NCI-H1417 (cell line): ENCODE measurements at places on chromosomes 5 and 9.
A peak's percentile ranks its signal among the peaks of the same experiment; 100 is the strongest.

DNA sequence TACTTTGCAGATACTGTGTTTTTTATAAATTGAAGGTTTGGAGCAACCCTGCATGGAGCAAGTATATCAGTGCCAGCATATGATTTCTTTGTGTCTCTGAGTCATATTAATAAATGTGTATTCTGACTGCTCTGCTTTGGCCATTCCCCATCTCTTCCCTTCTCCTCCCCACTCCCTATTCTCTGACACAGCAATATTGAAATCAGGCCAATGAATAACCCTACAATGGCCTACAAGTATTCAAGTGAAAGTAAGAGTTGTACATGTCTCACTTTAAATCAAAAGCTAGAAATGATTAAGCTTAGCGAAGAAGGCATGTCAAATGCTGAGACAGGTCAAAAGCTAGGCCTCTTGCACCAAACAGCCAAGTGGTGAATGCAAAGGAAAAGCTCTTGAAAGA, 82.2 kb upstream of the TLX3 start:
- no peak for DNase-seq

DNA sequence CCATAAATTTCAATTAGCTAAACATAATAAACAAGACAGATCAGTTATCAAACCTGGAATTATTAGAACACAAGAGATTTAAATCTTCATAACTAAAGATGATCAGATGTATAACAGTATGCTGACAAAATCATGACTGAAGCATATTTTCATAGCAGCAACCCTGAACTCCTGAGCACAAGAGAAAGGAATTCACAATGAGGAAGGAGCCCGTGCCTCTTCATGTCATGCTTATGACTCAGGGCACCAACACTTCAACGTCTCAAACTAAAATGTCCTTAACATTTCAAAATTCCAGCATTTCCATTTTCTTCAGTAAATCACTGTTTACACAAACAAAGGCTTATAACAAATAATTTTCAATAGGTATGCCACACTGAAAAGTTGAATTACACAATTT, 6.7 kb downstream of the AP3B1 start:
- no peak for DNase-seq

DNA sequence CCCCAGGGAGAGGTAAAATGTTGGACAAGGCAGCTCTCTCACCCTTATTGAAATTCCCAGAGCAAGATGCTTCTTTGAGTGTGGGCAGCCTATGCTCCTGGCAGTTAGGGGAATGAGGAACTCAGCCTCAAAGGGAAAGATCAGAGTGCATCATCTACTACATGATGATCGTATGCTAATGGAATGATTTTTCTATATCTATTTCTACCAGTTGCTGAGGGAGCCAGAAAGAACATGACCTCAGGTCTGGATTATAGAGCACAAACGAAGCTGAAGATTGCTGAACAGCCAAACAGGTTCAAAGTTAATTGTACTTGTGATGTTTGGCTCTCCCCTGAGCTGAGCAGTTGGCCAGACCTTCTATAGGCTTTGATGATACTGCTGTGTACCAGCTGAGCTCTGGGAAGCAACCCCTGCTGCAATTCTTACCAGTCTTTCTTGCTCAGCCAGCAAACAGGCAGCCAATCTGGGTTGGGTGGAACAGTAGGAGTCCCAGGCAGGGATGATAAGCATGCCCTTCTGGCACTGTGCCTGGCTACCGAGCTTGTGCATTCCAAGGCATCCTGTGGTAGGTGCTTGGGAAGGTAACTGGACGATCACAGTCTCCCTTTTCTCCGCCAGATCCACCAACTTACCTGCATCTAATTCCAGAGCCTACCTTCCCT, 10.3 kb upstream of the FBXL7 start:
- no peak for DNase-seq

DNA sequence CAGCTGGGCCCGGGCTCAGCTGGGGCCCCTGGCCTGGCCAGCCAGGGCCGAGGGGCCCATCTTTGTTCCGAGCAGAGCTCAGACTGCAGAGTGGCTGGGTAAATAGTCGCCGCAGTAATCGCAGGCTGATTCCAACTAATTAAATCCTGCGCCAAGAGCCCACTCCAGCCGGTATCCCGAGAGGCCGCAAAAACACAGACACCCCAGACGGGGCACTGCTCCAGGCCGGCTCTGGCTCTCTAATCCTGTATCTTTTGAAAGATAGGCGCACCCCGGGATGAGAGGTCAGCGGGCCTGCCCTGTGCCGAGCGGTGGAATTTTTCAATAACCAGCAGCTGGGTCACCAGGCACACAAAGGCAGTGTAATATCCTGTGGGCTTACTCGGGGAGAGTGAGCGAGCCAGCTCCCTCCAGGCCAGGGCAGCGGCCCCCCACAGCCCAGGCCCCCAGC, 57.7 kb downstream of the LMX1B start:
- peak; percentile 62 for DNase-seq

- DNase-seq: no peak
Observed at GRCh38 chr5:40410231-40410861, 269.4 kb upstream of the PTGER4 start.

GRCh38 chr9:85964949-85965348, 24.0 kb downstream of the NAA35 start:
- DNase-seq: no peak

- no peak for DNase-seq
Observed at GRCh38 chr5:76155536-76155935, 72.4 kb downstream of the SV2C start.

- no peak for DNase-seq
Observed at GRCh38 chr5:77168161-77168878, 42.2 kb upstream of the PDE8B start.

GRCh38 chr9:136239135-136239982, 6.3 kb downstream of the QSOX2 start:
- DNase-seq: peak; percentile 93

DNA sequence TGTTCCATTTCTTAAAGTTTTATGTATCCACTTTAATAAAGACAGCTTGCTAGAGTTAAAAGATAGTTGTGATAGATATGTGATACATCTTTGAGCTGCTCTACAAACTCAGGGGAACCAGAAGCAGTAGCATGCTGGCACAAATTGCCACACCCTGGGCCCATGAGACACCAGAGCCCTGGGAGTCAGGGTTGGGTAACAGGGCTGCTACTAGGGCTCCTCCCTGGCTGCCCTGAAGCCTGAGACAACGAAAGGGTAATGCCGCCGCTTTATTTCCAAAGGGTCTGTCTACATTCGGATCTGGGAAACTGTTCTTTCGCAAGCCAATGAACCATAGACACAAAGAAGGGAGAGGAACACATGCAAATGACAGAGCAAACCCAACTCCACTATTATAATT, 29.2 kb downstream of the PTPN3 start:
- no peak for DNase-seq

DNA sequence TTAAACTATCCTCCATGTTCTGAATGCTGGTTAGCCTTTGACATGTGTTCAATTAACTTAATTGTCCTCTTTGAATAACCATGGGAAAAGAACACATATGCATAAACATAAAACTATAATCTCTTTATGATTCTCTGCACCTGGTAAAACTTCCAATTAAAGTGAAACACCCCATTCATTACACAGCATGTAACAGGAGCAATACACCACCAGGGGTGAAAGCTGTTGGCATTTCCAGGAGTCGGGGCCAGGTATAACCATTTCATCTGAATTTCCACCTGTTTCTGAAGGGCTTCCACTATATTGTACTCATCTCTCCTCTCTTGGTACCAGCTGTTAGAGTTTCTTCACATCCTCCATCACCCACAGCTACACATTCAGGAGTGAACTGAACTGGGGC, 303.8 kb downstream of the EDIL3 start:
- peak; percentile 85 for DNase-seq

DNA sequence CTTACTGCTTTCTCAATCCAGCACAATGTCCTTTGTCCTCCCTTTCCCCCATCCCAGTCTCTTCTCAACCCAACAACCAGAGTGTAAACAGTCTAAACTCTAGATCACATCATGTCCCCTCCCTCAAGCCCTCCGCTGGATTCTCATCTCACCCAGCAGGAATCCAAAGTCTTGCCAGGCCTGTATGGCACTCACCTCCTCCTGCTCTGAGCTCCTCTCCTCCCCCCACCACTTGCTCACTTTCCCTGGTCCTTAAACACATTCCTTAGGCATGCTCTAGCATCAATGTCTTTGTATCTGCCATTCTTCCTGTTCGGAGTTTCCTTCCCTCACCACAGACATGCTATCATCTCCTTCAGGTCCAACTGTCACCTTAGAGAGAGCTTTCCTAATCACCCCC, 78.8 kb downstream of the NIPSNAP3B start:
- DNase-seq: no peak

DNA sequence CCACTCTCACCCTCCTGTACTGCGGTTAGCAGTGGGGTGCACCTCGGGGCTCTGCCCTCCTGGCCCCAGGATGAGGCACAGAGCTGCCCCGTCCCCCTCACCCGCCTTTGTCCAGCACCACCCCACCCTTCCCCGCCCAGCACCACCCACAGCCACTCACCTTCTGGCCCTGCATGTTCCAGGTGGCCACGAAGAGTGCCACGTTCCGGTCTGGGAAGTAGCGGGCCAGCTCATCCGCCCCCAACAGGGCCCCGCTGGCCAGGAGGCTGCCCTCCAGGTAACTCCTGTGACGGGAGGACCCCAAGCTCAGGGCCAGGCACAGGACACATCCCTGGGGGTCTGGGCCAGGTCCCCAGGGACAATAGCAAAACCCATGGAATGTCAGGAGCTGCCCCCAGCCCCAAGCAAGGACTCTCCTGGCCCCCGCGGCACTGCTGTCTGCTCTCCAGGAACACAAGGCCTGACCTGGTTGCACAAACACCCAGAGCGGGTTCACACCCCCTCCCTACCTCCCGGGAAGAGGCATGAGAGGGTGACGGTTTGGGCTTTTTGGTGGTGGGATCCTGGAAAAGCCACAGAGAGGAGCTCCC, 5.0 kb downstream of the INPP5E start:
- no peak for DNase-seq

- DNase-seq: no peak
Observed at GRCh38 chr5:156834916-156835315, 15.2 kb upstream of the PPP1R2B start.

GRCh38 chr9:114184071-114184470, 28.7 kb downstream of the COL27A1 start:
- DNase-seq: no peak

- peak; percentile 57 for DNase-seq
Observed at GRCh38 chr9:20640331-20641187, 18.3 kb upstream of the MLLT3 start.

DNA sequence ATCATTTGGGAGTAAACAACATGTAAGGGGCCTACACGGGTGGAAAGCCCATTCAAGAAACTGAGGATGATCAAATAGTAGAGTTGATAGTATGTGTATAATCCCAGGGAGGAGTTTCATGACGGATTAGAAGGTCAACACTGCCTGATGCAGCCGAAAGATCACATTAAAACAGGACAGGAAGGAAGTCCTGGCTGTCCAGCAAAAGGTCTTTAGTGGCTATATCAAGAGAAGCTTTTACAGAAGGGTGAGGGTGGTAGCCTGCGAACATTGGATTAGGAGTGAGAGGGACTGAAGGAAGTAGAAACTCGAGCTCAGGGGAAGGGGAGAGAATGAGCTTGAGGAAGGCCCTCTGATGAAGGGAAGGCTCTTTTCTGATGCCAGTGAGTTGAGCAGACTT, 36.0 kb downstream of the DOCK8 start:
- no peak for DNase-seq

GRCh38 chr9:130254747-130255630, 10.6 kb upstream of the HMCN2 start:
- DNase-seq: peak; percentile 76

DNA sequence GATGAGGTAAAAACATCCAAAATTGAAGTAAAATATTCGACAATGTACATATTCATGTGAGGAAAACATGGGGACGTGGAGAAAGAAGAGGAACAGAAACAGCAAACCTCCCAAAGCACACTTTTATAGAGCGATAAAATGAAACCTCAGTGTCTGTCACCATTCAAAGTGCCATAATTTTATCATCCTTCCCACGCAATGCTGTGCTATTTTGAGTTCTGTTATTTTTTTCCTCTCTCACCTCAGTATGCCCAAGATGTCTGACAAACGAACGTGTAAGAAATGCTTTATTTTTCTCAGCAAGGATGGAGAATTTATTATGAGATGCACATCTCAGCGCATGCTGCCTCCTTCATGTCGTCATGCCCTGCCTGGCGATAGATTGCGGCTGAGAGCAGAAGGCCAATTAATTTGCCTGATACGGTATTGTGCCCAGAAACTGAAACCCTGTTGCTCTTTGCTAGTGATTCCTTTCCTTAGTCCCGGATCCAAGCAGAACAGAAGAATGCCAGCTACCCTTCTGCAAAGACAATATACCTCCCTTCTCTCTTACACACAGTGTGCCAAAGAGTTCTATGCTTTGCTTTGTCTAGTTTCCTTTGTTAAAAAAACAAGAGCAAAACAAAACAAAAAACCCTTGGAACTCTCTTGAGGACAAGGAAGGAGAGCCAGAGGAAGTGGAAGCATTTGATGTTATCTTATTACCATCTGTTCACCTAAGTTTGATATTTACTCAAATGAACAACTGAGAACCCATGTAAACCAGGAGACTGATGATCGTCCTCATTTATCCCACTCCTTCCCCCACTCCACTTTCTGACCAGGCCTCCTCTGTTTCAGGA, 192.4 kb downstream of the SEMA6A start:
- no peak for DNase-seq

DNA sequence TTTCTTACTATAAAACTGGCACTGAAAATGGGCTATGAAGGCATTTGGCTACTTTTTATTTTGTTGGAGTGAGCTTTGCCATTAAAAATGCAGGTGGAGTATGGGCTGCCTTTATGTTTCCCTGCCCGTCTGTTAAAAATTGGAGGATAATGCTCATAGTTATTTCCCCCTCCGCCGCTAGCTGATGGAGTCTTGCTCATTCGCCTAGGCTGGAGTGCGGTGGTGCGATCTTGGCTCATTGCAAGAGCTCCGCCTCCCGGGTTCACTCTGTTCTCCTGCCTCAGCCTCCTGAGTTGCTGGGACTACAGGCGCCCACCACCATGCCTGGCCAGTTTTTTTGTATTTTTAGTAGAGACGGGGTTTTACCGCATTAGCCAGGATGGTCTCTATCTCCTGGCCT, 8.6 kb downstream of the G3BP1 start:
- no peak for DNase-seq

DNA sequence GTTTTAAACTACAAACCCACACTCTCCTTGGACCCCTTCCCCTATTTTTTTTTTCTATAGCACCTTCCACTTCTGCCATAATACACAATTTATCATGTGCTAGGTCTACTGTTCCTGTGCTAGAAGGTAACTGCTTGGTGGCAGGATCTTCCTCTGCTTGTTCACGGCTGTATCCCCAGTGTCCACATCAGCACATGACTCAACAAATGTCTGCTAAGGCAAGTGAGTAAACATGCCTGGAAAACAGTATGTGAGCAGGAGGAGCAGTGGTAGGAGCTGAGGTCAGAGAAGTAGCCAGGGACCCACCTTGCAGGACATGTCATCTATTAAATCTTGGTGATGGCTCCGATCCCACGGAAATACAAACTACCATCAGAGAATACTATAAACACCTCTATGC, 79.4 kb downstream of the AUH start:
- DNase-seq: no peak

GRCh38 chr5:88509403-88509802, 240.8 kb upstream of the TMEM161B start:
- peak; percentile 8 for DNase-seq

- no peak for DNase-seq
Observed at GRCh38 chr5:140391312-140391711, 10.3 kb upstream of the ANKHD1 start.

- DNase-seq: no peak
Observed at GRCh38 chr5:66561256-66561990, 34.8 kb upstream of the MAST4 start.

- no peak for DNase-seq
Observed at GRCh38 chr5:54884195-54884536, 101.2 kb downstream of the ESM1 start.
